Activated T-cell treated with anti-CD3 and anti-CD28 coated beads, Interleukin-2, amount 50 U/mL, for 4 hours (primary cell): ENCODE measurements at places on chromosomes 3 and 15. TPM values are rescaled to one million over a fixed set of nuclear protein-coding genes. Genes with fewer than 3 reads are reported as not detected.

Gene MYO5A
- total RNA-seq = 32.2 TPM

Gene UBAP1L
- total RNA-seq = 5.2 TPM

Gene HTD2
- total RNA-seq = 15.9 TPM

Gene ARGFX
- total RNA-seq = not detected

Gene MITF
- 0.05 TPM for total RNA-seq

Gene KNG1
- total RNA-seq = 0.13 TPM

Gene UBL7
- total RNA-seq = 59.2 TPM

Gene GRAMD1C
- total RNA-seq = not detected

Gene UNC13C
- total RNA-seq = not detected

Gene MYZAP
- total RNA-seq = 0.13 TPM

Gene EDEM1
- total RNA-seq = 94.0 TPM

Gene GHRL
- 0.96 TPM for total RNA-seq

Gene SLC28A2
- total RNA-seq = not detected

Gene FSD2
- not detected for total RNA-seq

Gene SMCO1
- not detected for total RNA-seq

Gene ARRDC4
- 3.5 TPM for total RNA-seq

Gene C3orf70
- total RNA-seq = 0.05 TPM

Gene CPB1
- 3.1 TPM for total RNA-seq

Gene OIP5
- total RNA-seq = 9.5 TPM

Gene ROPN1
- total RNA-seq = not detected

Gene SKOR1
- total RNA-seq = 0.34 TPM

Gene COL8A1
- total RNA-seq = 0.11 TPM

Gene GADL1
- total RNA-seq = not detected

Gene ARPC4
- 257 TPM for total RNA-seq

Gene ZNF80
- total RNA-seq = not detected

Gene PIK3R4
- 31.1 TPM for total RNA-seq

Gene FSIP1
- total RNA-seq = 0.69 TPM

Gene DALRD3
- total RNA-seq = 23.9 TPM

Gene NTRK3
- total RNA-seq = 0.18 TPM

Gene NMB
- 12.0 TPM for total RNA-seq

Gene WDR49
- total RNA-seq = 0.15 TPM

Gene CELF6
- 0.24 TPM for total RNA-seq

Gene CHRM5
- total RNA-seq = not detected

Gene DGKG
- total RNA-seq = 1.2 TPM

Gene HCLS1
- 208 TPM for total RNA-seq

Gene STARD9
- total RNA-seq = 3.6 TPM

Gene TMC3
- total RNA-seq = not detected

Gene NME9
- not detected for total RNA-seq

Gene ZNF860
- total RNA-seq = 0.11 TPM

Gene FBXO40
- total RNA-seq = not detected

Gene CAMKV
- 1.7 TPM for total RNA-seq

Gene SLITRK3
- total RNA-seq = not detected

Gene CRBN
- total RNA-seq = 34.8 TPM

Gene MUSTN1
- 0.38 TPM for total RNA-seq

Gene CCRL2
- 0.43 TPM for total RNA-seq

Gene ITPKA
- 0.47 TPM for total RNA-seq

Gene AGBL1
- not detected for total RNA-seq

Gene CEP152
- 12.5 TPM for total RNA-seq

Gene THSD4
- total RNA-seq = 0.16 TPM
